ENCODE measurements at places on chromosomes 7 and 10. TPM values are rescaled to one million over a fixed set of nuclear protein-coding genes. Genes with fewer than 3 reads are reported as not detected.

DNA sequence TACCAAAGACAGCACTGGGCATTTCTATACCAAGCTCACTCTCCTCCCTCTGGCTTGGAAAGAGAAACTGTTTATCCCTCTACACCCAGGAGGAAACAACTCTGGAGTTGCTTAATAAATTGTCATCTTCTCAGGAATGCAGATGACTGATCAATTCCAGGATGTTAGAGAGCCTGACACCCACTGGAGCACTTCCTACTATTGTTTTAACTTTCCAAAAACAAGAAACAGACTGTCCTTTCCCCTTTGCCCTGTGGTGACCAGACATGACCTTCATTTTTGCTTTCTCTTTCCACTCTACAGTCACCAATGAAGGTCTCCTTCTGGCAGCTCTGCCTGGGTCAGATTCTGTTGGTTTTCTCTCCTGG, 19.6 kb downstream of the GIMAP4 start:
- peaks cover 37% of the 10 kb centered on the region for H3K27me3 ChIP-seq
- no peak overlapping the region for H3K4me3 ChIP-seq
- DNase-seq, result no peak

Gene PHKG1
- total RNA-seq, result 0.75 TPM

GRCh38 chr10:91519899-91520514, 109.9 kb downstream of the HECTD2 start:
- H3K27ac ChIP-seq, result no peak overlapping the region
- H3K27me3 ChIP-seq, result no peaks in the 10 kb centered on the region
- H3K4me3 ChIP-seq, result no peak overlapping the region
- no peak for DNase-seq
- no peaks in the 10 kb centered on the region for H3K36me3 ChIP-seq

DNA sequence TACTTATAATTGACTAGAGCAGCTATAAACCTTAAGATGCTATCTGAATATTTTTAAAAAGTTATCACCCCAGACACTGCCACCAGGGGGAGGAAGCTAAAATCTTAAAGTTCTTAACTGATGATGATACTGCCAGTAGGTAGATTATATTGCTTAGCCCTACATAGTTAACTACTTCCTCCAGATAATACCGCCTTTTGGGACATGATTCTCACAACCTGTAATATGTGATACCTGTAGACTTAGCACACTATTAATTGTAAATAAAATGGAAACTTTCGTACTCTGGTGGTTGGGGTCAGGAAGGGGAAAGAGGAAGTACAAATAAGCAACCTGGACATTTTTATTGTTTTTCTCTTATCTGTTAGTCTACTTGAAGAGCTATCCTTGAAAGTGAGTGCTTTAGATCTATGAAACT, 268.9 kb downstream of the ADK start:
- no peaks in the 10 kb centered on the region for H3K36me3 ChIP-seq
- H3K27me3 ChIP-seq, result no peaks in the 10 kb centered on the region
- peak; percentile 92 for DNase-seq
- no peak overlapping the region for H3K4me3 ChIP-seq
- no peak overlapping the region for H3K27ac ChIP-seq

GRCh38 chr10:119469846-119470245, 72.7 kb downstream of the RGS10 start:
- no peaks in the 10 kb centered on the region for H3K27me3 ChIP-seq
- no peak overlapping the region for H3K27ac ChIP-seq
- no peak for DNase-seq
- H3K4me1 ChIP-seq, result peaks cover 25% of the 10 kb centered on the region

GRCh38 chr7:94060752-94061151, 56.6 kb upstream of the BET1 start:
- no peak overlapping the region for H3K4me3 ChIP-seq
- H3K36me3 ChIP-seq, result no peaks in the 10 kb centered on the region
- DNase-seq, result peak; percentile 9
- H3K27ac ChIP-seq, result no peak overlapping the region
- H3K4me1 ChIP-seq, result peaks cover 5% of the 10 kb centered on the region

Gene MYPN
- total RNA-seq, result 7.1 TPM
